Activated T-helper 17 cell treated with anti-CD3 and anti-CD28 coated beads, Interleukin-2, amount 50 U/mL, for 72 hours (primary cell): ENCODE measurements at places on chromosomes 5 and 9. TPM values are rescaled to one million over a fixed set of nuclear protein-coding genes. Genes with fewer than 3 reads are reported as not detected.

GRCh38 chr5:60903356-60903755 lies 41.5 kb downstream of the ERCC8 start:
- no peaks in the 10 kb centered on the region for H3K4me1 ChIP-seq
- peaks cover 12% of the 10 kb centered on the region for H3K36me3 ChIP-seq
- no peaks in the 10 kb centered on the region for H3K27me3 ChIP-seq
- no peak for ATAC-seq
- no peak overlapping the region for H3K4me3 ChIP-seq

GRCh38 chr5:68026092-68026885 lies 189.3 kb upstream of the PIK3R1 start:
- H3K4me1 ChIP-seq, result no peaks in the 10 kb centered on the region
- H3K4me3 ChIP-seq, result no peak overlapping the region
- no peaks in the 10 kb centered on the region for H3K27me3 ChIP-seq

DNA sequence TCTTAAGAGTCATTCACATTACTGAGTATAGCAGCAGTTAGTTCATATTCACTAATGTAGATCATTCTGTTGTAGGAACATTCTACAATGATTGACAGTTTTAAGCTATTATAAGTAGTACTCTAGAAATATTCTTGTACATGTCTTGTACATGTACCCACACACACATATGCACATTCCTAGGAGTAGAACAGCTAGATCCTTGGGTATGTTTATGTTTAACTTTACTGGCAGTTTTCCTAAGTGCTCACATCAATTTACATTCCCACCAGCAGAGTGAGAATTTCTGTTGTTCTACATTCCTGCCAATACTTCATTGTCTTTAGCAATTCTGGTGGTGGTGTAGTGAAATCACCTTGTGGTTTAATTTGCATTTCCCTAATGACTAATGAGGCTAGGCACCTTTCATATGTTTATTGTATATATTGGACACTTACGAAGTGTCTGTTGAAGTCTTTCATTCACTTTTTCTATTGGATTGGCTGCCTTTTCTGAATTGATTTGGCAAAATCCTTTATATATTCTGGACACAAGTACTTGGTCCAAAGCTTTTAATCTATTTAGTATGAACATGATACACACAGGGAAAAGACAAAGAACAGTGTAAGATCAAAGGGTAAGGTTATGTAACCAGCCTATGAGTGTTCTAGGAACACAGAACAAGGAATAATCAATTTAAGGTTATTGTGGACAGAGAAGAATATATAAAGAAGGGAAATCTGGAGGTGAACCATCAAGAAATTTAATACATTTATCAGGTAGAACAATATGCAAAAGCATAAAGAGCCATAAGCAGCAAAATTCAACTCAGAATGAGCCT lies 95.6 kb downstream of the MLLT3 start:
- H3K4me1 ChIP-seq, result peaks cover 47% of the 10 kb centered on the region
- no peak overlapping the region for H3K27ac ChIP-seq
- H3K27me3 ChIP-seq, result no peaks in the 10 kb centered on the region
- ATAC-seq, result peak; percentile 78

DNA sequence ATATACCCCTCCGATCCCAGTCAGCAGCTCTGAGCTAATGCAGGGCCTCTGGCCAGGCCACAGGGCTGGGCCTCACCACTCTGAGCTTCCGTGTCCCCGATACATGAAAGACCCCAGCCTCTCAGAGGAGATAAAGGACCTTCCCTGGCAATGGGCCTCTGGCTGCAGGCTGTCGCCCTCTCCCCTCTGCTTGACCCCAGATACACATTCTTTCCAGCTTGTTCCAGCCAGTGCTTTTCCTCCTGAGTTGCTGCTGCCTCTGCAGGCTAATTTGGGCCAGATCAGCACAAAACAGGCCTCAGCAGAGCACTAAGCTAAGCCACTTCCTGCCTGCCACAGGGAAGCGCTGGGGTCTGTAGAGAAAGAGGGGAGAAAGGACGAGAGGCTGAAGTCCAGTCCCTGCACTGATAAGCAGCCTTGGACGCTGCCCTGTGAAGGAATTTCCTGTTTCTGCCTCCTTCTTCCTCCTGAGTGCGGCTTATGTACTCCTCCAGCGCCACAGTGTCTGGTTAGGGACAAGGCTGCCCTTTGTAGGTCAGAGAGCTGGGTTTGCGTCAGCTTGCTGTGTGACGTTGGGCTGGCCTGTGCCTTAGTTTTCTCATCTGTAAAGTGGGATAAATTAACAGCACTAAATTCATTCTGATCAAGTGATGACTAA lies 73.0 kb upstream of the IL17B start:
- H3K4me1 ChIP-seq, result peaks cover 4% of the 10 kb centered on the region
- H3K4me3 ChIP-seq, result no peak overlapping the region
- no peak for ATAC-seq
- H3K27ac ChIP-seq, result no peak overlapping the region
- H3K27me3 ChIP-seq, result no peaks in the 10 kb centered on the region

DNA sequence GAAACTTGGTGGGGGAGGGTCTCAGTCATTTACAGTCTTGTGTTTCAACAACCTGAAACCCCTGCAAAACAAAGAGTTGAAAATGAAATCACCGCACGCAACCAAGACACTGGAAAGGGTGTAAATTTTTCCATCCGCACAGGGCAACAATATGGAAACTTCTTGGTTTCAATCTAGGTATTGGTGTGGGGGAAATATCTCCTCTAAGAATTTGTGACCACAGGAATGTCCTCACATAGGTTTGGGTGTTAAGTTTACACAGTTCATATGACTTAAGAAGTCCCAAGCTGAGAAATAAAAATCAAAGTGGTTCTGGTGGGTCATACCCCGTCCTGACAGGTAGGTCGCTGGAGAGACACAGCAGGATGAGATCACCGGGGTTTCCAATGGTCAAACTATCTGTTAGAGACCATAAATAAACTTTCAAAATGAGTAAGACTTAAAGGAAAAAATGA lies 51.9 kb upstream of the PIP5K1B start:
- H3K27me3 ChIP-seq, result peaks cover 48% of the 10 kb centered on the region
- H3K4me3 ChIP-seq, result peak overlapping the region; percentile 32
- peaks cover 13% of the 10 kb centered on the region for H3K4me1 ChIP-seq

- H3K4me3 ChIP-seq, result no peak overlapping the region
- peaks cover 21% of the 10 kb centered on the region for H3K4me1 ChIP-seq
- ATAC-seq, result no peak
- H3K36me3 ChIP-seq, result peaks cover 86% of the 10 kb centered on the region
- H3K27ac ChIP-seq, result no peak overlapping the region
- no peaks in the 10 kb centered on the region for H3K27me3 ChIP-seq
These were observed 26.3 kb downstream of the UBQLN1 start for GRCh38 chr9:83681490-83681889.

- H3K36me3 ChIP-seq, result peaks cover 96% of the 10 kb centered on the region
- H3K4me1 ChIP-seq, result peaks cover 17% of the 10 kb centered on the region
- peak overlapping the region; percentile 42 for H3K27ac ChIP-seq
- no peaks in the 10 kb centered on the region for H3K27me3 ChIP-seq
- ATAC-seq, result no peak
These were observed 16.5 kb upstream of the ISCA1 start for GRCh38 chr9:86298873-86299272.

- H3K36me3 ChIP-seq, result no peaks in the 10 kb centered on the region
- no peak for ATAC-seq
- H3K27me3 ChIP-seq, result peaks cover 28% of the 10 kb centered on the region
- H3K4me1 ChIP-seq, result peaks cover 5% of the 10 kb centered on the region
These were observed 29.0 kb upstream of the ANKRD33B start for GRCh38 chr5:10534561-10535530.

CTNNAL1 gene
- 24.4 TPM for total RNA-seq

GPX3 gene
- not detected for total RNA-seq

PLPP1 gene
- 9.7 TPM for total RNA-seq

IL31RA gene
- not detected for total RNA-seq
